ENCODE measurements at places on chromosomes 3 and 15.

DNA sequence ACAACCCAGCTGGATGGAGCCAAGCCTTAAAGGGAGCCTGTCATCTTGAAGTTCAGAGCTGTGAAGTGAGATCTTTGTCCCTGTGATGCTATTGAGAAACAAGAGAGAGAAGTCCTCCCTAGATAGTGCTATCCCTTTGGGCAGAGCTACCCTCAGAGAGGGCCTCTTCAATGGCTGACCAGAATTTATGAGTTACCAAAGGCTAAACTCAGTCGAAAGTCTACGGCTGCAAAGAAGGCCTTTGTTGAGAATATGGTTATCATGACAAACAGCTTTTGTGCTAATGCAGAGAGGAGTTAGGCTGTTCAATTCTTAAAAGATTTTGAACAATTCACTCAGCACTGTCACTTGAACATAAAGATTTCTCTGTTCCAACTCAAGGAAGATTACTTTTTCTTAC, 65.9 kb upstream of the C3orf80 start:
- DNase-seq = no peak

GRCh38 chr3:157669416-157669815, 166.2 kb upstream of the VEPH1 start:
- DNase-seq = no peak

DNA sequence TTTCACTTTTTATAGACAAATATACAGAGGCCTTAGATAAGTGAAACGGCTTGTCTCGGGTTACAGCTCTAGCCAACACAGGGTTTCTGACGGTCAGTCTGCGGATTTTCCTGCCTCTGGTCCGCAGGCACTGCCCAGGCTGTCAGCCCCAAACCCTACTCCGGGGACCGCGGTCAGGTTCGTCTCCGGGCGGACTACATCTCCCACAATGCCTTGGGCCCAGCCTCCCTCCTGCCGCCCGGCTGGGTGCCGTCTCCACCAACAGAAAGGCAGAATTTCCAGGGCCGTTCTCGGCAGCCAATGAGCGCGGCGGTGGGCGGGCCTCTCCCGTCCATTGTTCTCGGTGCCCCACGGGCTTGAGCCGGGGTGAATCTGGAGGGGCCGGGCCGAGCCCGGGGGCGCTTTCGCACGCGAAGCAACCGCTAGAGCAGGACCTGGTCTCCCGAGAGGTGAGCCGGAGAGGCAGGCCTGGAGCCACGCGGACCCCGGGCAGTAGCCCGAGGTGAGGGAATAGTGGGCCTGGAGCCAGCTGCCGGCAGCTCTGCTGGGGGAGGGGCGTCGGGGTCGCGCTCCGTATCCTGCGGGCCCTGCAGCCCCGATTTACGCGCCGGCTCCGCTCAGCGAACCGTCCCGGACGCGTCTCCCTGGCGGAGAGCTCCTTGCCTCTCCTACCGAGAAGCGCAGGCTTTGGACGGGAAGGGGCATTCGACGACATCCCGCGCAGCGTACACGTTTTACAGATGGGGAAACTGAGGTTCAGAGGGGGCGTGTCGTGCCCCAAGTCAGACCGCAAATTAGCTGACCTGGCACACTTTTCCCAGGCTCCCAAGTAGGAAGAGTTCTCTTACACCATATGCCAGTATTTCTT, at the start of gene ZSCAN2:
Gene ZSCAN2 (plus strand): TSS at position 323 of the 868 bp plus-strand sequence. CDS start 2,919 bp downstream, outside the sequence.
- peak; percentile 91 for DNase-seq

DNA sequence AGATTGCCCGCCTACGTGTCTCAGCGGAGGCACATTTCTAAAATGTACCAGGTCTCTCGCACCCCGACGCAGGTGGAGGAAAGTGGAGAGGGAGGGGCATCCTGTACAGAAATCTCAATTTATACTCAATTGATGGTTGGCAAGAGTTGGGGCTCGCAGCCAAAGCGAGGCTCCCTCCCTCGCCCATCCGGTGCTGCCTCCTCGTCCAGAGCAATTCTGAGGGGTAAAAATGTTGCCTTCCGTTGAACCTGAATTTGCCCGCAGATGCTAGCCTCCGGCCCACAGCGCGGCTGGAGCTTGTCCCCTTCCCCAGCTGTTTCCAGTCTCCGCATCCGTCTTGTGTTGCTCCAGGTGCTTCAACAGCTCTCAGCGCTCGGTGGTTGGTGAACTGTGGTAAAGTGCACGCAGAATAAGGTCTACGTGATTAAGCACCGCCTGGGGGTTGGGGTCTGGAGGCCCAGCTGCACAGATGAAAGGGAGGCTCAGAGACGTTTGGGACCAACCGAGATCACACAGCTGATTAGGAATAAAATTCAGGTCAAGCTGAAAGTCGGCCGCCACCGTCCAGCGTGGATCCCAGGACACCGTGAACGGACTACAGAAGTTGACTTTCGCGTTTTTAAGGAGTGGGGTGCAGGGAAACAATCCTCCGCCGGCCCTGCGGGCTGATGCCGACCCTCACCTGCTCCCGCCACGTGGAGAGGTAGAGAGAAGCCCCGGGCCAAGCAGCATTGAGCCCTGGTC, 846 bp upstream of the POLG start:
- no peak for DNase-seq

DNA sequence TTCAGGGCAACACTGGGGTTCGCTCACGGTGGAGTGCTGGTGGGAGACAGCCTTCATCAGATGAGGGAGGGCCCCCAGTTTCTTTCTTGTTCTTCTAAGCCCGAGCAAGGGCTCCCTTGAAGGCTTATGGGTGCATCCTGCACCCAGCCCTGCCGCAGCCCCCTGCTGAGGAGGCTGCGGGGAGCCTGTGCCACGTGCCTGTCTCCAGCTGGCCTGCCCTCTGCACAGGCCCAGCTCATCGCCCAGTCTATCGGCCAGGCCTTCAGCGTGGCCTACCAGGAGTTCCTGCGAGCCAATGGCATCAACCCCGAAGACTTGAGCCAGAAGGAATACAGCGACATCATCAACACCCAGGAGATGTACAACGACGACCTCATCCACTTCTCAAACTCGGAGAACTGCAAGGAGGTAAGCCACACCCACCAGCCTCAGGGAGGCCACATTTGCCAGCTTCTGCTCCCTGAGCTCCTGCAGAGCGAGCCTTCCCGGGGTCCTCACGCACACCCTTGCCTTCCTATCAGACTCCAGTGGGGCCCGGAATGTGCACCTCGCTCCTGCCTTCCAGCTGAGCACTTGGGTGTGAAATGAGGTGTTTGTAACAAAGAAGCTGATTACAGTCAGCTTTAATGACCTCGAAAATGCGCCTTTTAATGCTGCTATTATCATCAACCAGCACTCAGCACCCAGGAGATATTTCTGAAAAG, 164.3 kb downstream of the NSMCE3 start:
- DNase-seq = no peak

DNA sequence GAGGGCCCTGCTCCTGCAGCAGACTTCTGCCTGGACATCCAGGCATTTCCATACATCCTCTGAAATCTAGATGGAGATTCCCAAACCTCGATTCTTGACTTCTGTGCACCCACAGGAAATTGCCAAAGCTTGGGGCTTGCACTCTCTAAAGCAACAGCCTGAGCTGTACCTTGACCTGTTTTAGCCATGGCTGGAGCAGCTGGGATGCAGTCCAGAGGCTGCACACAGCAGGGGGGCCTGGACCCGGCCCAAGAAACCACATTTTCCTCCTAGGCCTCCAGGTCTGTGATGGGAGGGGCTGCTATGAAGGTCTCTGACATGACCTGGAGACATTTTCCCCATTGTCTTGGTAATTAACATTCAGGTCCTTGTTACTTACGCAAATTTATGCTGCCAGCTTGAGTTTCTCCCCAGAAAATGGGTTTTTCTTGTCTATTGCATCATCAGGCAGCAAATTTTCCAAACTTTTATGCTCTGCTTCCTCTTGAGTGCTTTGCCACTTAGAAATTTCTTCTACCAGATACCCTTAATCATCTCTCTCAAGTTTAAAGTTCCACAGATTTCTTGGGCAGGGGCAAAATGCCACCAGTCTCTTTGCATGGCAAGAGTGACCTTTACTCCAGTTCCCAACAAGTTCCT, 11.8 kb upstream of the MYO5A start:
- no peak for DNase-seq

DNA sequence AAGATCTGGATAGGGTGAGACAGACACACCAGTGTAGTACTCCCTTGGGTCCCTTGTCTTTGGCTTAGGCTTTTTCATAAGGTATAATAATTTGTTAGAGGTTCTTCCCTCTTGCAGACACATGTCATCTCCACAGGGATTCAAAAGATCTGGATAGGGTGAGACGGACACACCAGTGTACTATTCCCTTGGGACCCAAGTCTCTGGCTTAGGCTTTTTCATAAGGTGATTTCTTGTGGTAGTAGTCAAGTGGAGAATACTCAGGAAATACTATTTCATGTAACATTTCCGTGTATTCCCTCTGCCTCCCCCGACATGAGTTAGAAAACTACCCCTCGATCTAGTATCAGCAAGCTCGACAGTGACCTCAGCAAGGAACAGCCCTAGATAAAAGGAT, 954 bp upstream of the MAPKBP1 start:
- no peak for DNase-seq

GRCh38 chr3:178170698-178171535, 365.3 kb upstream of the KCNMB2 start:
- no peak for DNase-seq

DNA sequence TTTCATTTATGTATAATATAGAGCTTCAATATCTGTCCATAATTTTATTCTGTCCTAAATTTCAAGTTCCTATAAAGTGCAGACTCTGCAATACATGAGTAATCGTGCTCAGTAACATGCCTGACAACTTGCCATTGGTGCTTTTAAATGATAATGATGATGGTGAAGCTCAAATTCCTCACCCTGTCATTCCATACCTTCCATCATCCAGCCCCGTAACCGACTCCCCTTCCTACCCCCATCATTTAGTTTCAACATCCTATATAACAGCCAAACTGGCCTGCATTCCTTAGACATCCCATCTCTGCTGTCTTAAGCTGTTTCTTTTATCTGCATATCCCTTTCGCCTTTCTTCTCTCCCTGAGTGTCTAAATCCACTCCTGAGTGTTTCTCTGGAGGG, 67.2 kb upstream of the DLG1 start:
- DNase-seq = no peak

GRCh38 chr15:85457392-85457968, 77.1 kb downstream of the AKAP13 start:
- DNase-seq = no peak

GRCh38 chr15:33670567-33670966, 297.7 kb upstream of the CHRM5 start:
- no peak for DNase-seq

DNA sequence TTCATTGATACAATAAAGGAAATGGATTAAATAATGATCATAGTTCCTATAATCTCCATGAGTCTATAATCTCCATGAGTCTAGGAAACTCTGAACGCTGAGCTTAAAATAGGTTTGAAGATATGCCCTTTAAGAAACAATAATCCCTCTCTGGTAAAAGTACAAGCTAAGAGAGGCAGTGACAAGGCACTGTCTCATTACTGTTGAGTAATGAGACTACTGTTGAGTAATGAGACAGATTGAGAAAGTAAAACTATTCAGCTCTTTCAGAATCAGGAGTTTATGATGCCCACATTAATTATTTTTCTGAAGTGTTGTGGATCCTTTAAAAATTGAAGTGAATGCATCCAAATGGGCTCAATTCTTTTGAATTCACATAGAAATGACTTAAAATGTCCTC, 235.5 kb upstream of the THRB start:
- DNase-seq = no peak

GRCh38 chr3:196140224-196140623, 58.3 kb upstream of the TFRC start:
- no peak for DNase-seq

DNA sequence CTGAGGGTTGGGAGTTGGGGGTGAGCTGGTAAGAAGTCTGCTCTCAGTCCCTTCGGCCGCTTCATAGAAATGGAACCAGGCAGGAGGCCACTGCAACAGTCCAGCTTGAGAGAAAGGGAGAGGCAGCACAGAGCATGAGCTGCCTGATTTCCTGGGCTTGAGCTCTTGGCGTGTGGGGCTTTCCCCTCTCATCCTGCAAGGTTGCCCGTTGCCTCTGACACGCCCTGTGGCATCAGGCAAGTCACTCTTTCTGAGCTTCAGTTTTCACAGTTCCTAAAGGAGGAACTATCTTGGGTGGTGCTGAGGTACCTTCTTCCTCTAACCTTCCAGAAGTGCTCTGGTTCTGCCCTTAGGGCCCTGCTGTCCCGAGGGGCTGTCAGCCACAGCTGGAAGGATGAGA, 4.9 kb downstream of the MESP2 start:
- no peak for DNase-seq

DNA sequence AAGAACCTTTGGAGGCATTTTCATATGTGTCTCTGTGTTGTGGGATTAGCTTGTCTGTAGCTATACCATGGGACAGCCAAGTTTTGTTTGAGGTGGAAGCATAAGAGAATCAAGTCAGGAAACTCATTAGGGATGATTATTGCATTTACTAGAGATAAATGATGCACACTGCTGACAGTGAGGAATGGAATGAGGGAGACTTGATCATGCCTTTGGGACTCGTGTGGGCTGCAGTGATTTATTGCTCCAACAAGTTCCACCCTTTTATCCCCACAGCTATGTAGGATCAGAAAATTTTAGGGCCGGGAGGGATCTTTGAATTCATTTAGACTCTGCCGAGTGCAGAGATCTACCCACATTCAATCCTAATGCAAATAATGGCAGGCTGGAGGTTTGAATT, 16.3 kb downstream of the ZNF385D start:
- no peak for DNase-seq

- no peak for DNase-seq
These were observed 19.1 kb downstream of the HSPBAP1 start for GRCh38 chr3:122774564-122774963.
